ENCODE measurements at places on chromosomes 5 and 9. TPM values are rescaled to one million over a fixed set of nuclear protein-coding genes. Genes with fewer than 3 reads are reported as not detected.

SLC28A3 gene
- not detected for total RNA-seq

NMUR2 gene
- not detected for total RNA-seq

F12 gene
- 2.7 TPM for total RNA-seq

TMEM252 gene
- not detected for total RNA-seq

SHC3 gene
- total RNA-seq: 59.0 TPM

PCDHB15 gene
- total RNA-seq: 16.0 TPM

FOXD4L3 gene
- not detected for total RNA-seq

PAEP gene
- total RNA-seq: not detected

PHF24 gene
- total RNA-seq: 25.6 TPM

PALM2AKAP2 gene
- 2.5 TPM for total RNA-seq

CEL gene
- total RNA-seq: 0.49 TPM

GLRA1 gene
- not detected for total RNA-seq

PLPP7 gene
- total RNA-seq: 5.2 TPM

CER1 gene
- total RNA-seq: not detected

C9orf50 gene
- total RNA-seq: not detected

RALGPS1 gene
- 81.4 TPM for total RNA-seq

SLC6A3 gene
- not detected for total RNA-seq

GGTA1 gene
- 1.7 TPM for total RNA-seq

ACTBL2 gene
- not detected for total RNA-seq

ARID3C gene
- not detected for total RNA-seq

CCL27 gene
- 0.25 TPM for total RNA-seq

GMCL2 gene
- total RNA-seq: not detected

MEGF10 gene
- total RNA-seq: 19.7 TPM

ELP1 gene
- total RNA-seq: 46.0 TPM

MCC gene
- 10.3 TPM for total RNA-seq

FCHSD1 gene
- 3.7 TPM for total RNA-seq

TSSK1B gene
- not detected for total RNA-seq

SPINK6 gene
- not detected for total RNA-seq

DMGDH gene
- total RNA-seq: 2.0 TPM

GTF2H2C gene
- 42.8 TPM for total RNA-seq

CDH12 gene
- 23.1 TPM for total RNA-seq

BRD8 gene
- total RNA-seq: 44.5 TPM

GABRA1 gene
- 19.4 TPM for total RNA-seq

EFNA5 gene
- total RNA-seq: 17.0 TPM

ZSWIM6 gene
- 33.2 TPM for total RNA-seq

ADAMTS2 gene
- total RNA-seq: 1.7 TPM

SLC35D2 gene
- 1.5 TPM for total RNA-seq

LECT2 gene
- total RNA-seq: not detected

ALDH1A1 gene
- total RNA-seq: 0.98 TPM

LVRN gene
- 1.5 TPM for total RNA-seq

PCDHGB6 gene
- 12.5 TPM for total RNA-seq

All from temporal lobe (tissue), 4 donors.